ENCODE measurements at places on chromosomes 5 and 9.

GRCh38 chr9:101727612-101728524 lies 10.6 kb downstream of the GRIN3A start:
- peak; percentile 68 for DNase-seq

DNA sequence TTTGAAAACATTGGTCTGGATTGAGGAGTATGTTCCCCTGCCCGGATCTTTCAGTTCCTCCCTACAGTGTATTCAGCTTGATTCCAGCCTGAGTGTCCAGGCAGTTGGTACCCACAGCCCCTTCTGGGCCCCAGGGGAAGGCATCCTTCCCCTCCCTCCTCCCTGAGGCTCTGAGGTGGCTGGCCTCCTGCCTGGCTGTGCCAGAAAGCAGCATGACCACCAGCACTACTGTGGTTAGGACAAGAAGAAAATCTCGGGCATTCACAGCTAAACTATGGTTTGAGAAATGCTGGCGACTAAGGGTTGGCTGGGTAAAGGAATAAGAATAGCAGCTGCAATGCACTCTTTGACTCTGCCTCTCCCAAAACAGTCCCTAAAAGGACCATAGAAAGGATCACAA lies 84.6 kb upstream of the LIFR start:
- DNase-seq = no peak

- DNase-seq = no peak
Measured at GRCh38 chr5:34511481-34511880, 144.6 kb upstream of the RAI14 start.

DNA sequence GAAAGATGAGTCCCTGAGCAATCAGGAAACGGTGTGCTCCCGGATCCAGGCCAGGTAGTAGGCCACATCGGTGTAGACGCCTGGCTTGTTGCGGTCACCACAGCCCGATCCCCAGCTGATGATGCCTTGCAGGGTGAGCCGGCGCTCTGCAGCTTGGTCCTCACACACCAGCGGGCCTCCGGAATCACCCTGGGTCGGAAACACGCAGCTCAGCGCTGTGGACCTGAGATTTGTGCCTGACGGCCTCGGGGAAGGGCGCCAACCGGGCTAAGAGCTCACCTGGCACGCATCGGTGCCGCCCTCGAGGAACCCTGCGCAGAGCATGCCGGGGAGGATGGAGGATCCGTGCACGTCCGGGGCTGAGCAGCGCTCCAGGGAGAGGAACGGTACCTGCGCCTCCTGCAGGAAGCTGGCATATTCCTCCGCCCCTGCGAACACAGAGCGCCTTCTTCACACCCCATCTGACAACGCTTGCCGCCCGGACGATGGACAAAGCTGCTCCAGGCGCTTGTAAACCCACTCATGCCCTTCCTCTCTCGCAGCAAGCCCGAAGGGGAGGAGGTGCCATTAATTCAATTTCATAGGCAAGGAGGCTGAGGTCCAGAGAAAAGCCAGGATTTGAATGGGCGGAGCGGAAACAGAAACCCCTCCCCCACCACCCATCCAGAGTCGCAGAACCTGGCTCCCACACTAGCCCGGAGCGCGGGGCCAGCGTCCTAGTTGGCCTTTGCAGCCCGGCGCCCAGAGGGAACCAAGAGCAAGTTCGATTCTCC lies 2.0 kb upstream of the PFN3 start:
- no peak for DNase-seq

DNA sequence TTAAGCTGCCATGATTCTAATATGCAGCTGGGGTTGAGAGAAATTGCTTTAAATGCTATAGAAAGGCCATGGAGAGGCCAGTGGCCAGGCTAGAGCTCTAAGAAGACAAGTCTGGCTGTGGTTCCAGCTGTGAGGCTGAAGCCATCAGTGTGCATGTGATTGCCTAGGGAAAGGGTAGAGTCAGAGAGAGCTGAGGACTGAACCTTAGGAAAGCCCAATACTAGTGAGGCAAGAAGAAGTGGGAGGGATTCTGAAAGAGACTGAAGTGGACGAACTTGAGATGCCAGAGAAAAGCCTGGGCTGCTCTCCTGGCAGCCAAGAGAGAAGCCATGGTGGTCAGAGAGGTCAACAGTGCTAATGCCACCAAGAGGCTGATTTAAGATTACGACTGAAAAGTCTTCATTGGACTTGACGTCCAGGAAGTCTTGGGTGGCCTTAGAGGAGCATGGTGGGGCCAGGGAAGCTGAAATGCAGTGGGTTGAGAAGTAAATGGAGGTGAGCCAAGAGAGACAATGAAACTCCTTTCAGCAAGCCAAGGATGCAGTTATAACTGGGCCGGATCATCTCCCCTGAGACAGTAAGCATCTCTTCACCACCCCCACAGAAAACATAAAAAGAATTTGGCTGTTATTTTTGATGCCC lies 133.2 kb downstream of the TMEM174 start:
- no peak for DNase-seq

- no peak for DNase-seq
Measured at GRCh38 chr5:170846416-170846815, 15.4 kb upstream of the RANBP17 start.

DNA sequence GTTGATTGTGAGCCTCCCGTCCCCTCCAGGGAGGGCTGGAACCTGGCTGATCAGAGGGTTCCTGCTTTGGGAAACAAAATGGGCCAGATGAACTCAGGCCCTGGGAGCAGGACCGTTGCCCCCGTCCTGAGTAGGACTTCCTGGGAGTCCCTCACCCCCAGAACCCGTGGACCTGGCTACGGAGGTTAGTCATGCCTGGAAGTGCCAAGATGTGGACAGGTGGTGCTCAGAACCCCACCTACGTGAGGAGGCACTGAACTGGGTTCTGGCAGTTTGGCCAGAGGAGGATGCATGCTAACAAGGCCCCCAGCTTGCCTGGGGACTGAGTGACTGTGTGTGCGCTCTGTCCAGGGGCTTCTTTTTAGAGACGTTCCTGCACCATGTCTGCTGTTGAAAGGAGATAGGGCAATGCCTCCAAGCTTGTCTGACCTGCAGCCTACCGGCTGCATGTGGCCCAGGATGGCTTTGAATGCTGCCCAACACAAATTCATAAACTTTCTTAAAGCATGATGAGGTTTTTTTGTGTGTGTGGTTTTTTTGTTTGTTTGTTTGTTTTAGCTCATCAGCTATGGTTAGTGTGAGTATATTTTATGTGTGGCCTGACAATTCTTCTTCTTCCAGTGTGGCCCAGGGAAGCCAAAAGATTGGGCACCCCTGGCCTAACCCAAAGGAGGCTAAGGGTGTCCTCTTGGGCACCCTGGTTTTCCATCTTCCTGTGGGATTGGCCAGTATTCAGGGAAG lies 1.8 kb upstream of the DAB2IP start:
- peak; percentile 27 for DNase-seq

DNA sequence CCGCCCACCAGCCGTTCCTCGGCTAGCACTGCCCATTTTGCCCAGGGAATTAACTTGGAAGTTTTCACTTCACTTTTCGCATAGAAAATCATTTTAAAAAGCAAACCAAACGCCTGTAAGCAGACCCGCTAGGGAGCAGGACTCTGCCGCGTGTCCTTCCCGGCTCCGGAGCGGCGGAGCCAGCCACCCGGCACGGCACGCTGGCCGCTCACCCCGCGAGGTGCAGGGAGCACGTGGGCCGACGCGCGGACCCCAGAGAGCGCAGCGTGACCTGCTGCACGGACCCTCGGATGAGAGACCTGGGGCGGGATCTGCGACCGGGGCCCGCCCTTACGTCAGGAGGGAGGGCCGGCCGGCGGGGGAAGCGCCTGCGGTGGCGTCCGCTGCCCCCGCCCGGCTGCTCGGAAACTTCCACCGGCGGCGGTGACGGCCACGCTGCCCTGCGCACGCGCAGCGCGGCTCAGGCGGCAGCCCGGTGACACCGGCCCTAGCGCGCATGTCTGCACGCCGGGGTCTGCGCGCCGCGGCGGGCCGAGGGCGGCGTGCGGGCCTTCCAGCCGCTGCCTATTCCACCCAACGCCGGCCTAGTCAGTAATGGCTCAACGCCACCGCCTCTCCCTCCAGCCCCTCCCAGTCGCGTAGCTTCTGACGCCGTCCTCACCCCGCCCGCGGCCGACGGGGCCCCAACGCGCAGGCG lies 507 bp upstream of the TENT4A start:
- peak; percentile 97 for DNase-seq

- peak; percentile 37 for DNase-seq
Measured at GRCh38 chr5:44329716-44330115, 59.5 kb downstream of the FGF10 start.

DNA sequence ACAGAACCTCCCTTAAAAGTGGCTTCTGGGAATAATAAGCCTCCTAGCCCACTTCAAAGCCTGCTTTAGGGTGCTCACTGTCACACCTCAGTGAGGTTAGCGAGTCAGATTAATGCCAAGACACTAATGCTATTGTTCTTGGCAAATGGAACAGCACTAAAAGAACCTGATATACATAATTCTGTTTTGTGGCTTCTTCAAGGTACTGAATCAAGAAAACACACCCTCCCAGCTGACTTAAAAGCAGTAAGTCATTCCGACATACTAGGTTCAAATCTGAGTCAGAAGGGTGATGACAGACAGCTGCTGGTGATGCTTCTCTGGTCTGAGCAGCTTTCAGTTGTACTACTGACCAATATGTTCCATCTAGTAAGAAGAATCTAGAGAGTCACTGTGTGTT lies 121.6 kb downstream of the OXCT1 start:
- no peak for DNase-seq

- DNase-seq = no peak
Measured at GRCh38 chr5:73435759-73436534, 12.6 kb downstream of the FOXD1 start.

DNA sequence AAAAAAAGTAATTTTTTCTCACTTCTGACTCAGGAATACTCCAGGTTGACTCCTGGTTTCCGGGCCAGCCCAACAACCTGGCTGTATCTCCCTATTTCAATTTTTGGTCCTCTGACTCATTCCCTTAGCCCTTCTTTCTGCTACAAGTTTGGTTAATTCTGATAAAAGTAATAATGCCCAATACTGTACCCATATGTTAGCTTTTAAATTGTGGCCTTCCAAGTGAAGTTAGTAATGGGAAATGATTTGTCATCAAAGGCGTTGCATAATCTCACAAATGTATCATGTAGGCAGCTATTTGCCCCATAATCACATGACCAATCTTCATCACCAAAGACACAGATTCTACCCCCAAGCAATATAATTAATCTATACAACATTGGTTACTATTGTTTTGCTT lies 31.1 kb upstream of the BNC2 start:
- no peak for DNase-seq
